ENCODE measurements at places on chromosomes 6 and 20. TPM values are rescaled to one million over a fixed set of nuclear protein-coding genes. Genes with fewer than 3 reads are reported as not detected.

DNA sequence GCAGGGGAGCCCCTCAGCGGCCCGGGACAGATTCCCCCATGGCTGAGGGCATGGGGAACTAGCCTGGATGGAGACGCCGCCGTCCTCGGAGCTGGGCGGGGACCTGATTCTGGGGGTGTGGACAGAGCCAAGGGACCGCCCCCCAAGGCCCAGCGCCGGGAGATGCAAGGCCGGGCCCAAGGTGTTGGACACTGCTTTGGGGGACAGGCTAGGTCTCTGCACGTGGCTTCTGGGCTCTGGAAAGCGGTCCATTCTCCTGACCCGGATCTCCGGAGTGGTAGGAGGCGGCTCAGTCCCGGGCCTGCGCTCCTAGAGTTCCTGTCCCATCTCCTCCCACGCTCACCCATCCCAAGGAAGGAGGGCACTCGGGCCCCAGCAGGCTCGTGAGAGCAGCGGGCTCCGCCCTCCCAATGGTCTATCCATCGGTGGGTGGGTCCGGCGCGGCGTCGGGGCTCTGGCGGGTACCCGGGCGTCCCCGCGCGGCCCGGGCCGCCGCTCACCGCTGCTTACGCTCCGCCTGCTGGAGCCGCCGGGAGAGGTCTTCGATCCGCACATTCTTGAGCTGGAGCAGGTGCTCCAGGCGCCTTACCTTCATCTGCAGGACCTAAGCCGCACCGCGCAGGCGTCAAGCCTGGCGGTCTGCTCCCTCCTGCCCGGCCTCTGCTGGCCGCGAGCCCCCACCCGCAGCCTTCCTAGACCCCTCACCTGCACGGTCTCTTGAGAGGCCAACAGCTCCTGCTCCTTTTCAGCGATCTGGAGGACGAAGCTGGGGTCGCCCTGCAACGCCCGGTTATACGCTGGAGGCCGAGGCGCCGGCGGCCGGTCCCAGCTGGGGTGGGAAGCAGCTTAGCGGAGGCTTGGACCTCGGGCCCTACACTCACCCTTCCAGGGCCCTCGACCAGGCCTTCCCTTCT lies 3.3 kb downstream of the SPEF1 start:
- no peak for DNase-seq
- H3K36me3 ChIP-seq, result no peaks in the 10 kb centered on the region

The TMEM151B gene
- 0.09 TPM for total RNA-seq

DNA sequence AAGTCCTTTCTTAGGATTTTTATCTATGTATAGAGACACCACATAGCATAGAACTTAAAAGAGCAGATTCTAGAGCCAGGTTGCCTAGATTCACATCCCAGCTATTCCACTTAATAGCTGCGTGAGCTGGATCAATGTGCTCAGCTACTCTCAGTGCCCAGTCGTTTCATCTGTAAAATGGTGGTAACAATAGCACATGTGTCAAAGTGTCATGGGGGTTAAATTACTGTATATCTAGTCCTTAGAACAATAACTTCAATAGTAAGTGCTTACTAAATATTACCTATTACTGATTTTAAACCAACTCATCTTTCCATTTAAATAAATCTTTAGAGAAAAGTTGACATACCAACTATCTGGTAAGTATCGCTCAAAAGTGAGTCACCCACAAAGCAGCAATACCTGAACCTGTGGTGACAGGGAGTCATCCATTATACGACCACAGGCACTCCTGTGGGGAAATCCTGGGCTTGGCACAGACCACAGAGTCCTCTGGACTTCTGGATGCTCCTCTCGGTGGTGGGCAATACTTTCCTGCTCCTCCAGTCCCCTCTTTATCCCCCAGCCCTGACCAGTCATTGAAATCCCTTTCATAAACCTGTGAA lies 154.8 kb downstream of the PDSS2 start:
- no peaks in the 10 kb centered on the region for H3K4me1 ChIP-seq
- H3K36me3 ChIP-seq, result no peaks in the 10 kb centered on the region
- no peaks in the 10 kb centered on the region for H3K27me3 ChIP-seq

- peaks cover 4% of the 10 kb centered on the region for H3K27me3 ChIP-seq
- no peaks in the 10 kb centered on the region for H3K4me1 ChIP-seq
- no peak overlapping the region for H3K4me3 ChIP-seq
- H3K27ac ChIP-seq, result no peak overlapping the region
- peak; percentile 20 for DNase-seq
- no peaks in the 10 kb centered on the region for H3K36me3 ChIP-seq
Observed at GRCh38 chr6:40733290-40733689, 146.1 kb upstream of the LRFN2 start.

DNA sequence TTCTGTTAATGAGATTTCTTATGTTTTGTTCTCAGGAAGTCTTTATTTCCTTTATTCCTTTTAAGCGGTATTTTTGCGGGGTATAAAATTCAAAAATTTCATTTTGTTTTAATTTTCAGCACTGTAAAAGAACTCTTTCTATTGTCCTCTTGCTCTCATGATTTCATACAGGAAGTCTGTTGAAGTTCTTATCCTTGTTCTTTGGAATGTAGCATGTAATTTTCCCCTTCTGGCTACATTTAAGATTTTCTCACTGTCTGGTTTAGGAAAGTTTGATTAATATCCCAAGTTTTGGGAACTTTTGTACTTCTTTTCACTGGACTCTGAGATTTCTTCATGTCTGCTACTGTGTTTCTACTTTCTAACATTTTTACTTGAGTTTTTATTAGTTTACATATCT lies 581.4 kb upstream of the GJE1 start:
- DNase-seq, result no peak
- H3K27ac ChIP-seq, result no peak overlapping the region
- H3K27me3 ChIP-seq, result no peaks in the 10 kb centered on the region
- H3K36me3 ChIP-seq, result no peaks in the 10 kb centered on the region
- H3K4me3 ChIP-seq, result no peak overlapping the region
- no peaks in the 10 kb centered on the region for H3K4me1 ChIP-seq
